ENCODE measurements at places on chromosomes 6 and 20.

DNA sequence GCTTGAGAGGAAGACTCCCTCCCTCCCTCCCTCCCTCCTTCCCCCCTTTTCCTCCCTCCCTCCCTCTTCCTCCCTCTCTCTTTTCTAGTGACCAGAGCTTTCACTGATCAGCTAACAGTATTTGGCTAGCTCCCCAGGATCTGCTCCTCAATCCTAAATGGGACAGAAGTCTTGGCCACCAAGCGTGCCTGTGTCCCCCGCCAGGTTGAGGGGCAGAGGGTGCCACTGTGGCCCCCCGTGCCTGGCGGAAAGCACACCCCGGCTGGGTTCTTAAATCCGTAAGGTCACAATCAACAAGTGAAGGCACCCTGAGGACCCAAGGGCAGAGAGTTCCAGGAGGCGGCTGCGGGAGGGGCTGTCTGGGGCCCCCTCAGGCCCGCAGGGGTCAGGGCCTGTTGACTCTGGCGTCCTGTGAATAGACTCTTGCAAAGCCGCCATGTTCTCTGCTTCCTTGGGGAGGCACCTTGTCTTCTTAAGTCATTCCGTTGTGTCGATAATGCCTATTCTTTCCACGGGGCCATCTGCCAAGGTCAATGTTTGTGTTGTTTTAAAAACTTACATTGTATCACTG, 38.9 kb upstream of the STX16 start:
- no peak for DNase-seq

- peak; percentile 17 for DNase-seq
Observed at GRCh38 chr20:23142162-23143050, 56.3 kb upstream of the CD93 start.

DNA sequence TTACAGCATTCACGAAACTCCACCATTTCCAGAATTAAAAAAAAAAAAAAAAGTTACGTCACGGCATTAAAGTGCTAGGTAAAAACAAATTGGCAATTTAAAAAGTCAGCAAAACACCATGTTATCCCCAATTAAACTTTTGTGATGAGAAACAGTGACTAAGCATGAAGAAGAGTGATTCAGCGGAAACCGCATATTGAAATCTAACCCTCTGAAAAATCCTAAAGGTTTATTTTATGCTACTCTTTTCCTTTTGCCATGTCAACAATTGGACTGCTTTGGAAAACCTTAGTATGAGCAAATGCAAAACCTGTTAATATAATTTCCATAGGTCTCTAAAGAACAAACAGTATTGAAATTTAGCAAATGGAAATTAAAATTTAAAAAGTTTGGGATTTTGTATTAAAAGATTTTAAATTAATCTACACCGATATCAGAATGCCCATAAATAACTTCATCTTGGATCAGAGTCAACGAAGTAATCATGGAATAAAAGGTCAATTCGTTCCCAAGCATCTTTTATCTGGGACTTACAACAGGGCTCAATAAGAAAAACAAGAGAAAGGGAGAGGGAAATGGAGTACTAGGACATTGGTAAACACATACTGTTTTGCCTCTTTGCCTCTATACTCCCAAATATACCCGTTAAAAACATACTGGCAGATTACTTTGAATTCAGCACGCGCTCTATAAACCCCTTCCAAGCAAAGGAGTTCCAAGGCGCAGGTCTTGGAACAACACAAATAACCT, 1.1 kb downstream of the FBXO30 start:
- DNase-seq, result no peak

DNA sequence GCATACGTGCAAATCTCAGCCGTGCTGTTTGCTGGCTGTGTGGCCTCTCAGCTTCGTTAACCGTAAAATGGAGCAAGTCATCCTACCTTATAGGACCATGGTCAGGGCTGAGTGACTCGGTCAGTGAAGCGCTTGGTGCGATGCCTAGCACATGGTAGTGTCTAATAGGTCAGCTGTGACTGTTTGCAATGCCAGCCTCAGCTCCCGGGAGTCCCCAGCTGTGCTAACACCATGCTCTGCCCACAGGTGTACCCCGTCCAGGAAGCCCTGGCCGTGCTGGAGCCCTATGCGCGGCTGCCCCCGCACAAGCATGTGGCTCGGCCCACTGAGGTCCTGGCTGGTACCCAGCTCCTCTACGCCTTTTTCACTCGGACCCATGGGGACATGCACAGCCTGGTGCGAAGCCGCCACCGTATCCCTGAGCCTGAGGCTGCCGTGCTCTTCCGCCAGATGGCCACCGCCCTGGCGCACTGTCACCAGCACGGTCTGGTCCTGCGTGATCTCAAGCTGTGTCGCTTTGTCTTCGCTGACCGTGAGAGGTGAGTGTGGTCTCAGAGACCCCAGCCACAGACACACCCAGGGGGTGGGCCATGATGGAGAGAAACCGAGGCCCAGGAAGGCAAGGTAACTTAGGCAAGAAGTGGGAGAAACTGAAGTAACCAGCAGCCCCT, 10.6 kb downstream of the TRIB3 start:
- no peak for DNase-seq

GRCh38 chr20:23203951-23204730, 118.0 kb upstream of the CD93 start:
- DNase-seq, result no peak

DNA sequence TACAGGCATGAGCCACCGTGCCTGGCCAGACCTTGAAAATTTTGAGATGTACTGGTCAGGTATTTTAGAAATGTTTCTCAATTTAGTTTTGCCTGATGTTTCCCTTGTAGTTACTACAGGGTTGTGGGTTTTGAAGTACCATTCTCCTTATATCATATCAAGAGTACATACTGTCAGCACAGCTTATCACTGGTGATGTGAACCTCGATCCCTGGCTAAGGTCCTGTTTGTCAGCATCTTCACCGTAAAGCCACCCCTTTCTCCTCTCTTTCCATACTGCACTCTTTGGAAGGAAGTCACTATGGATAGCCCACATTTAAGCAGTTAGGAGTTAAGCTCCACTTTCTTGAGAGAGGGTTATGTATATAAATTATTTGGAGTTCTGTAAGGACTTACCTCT, 27.8 kb downstream of the PHACTR2 start:
- DNase-seq, result no peak

GRCh38 chr6:43478008-43478372, 620 bp downstream of the TJAP1 start:
- no peak for DNase-seq

- no peak for DNase-seq
Observed at GRCh38 chr6:136148051-136148450, 102.1 kb downstream of the MTFR2 start.

GRCh38 chr6:145469021-145469420, 266.3 kb downstream of the EPM2A start:
- DNase-seq, result no peak

- DNase-seq, result peak; percentile 25
Observed at GRCh38 chr20:62227977-62228958, 8.2 kb upstream of the HRH3 start.

DNA sequence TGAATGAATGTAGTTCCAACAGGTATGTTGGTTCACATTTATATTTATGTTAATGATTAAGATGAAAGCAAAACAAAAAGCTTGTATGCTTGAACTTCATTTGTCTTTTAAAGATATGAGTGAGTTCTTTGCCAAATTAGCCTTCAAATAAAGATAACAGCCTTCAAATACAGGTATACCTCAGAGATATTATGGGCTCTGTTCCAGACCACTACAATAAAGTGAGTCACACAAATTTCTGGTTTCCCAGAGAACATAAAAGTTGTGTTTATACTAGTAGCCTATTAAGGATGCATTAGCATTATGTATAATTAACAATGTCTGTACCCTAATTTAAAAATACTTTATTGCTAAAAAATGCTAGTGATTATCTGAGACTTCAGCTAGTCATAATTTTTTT, 245.3 kb upstream of the MAN1A1 start:
- DNase-seq, result no peak

All from left colon (tissue), 2 donors.